ENCODE measurements at places on chromosomes 11 and 22. TPM values are rescaled to one million over a fixed set of nuclear protein-coding genes. Genes with fewer than 3 reads are reported as not detected.

The GGT1 gene
- 6.4 TPM for polyA plus RNA-seq

The MMP1 gene
- polyA plus RNA-seq: not detected

The SHANK3 gene
- polyA plus RNA-seq: 6.3 TPM

The RIMBP3C gene
- polyA plus RNA-seq: 0.07 TPM

The OR5M11 gene
- polyA plus RNA-seq: not detected

The PHLDA2 gene
- not detected for polyA plus RNA-seq

The ART1 gene
- not detected for polyA plus RNA-seq

The MUC2 gene
- not detected for polyA plus RNA-seq

The TMEM151A gene
- polyA plus RNA-seq: 8.4 TPM

The TRIM49B gene
- polyA plus RNA-seq: not detected

The DKK3 gene
- polyA plus RNA-seq: 48.4 TPM

The MN1 gene
- 7.6 TPM for polyA plus RNA-seq

The SOX6 gene
- polyA plus RNA-seq: 2.2 TPM

The DERL3 gene
- 0.84 TPM for polyA plus RNA-seq

The LRRC75B gene
- 18.3 TPM for polyA plus RNA-seq

The FGF19 gene
- polyA plus RNA-seq: 6.2 TPM

The OR8K3 gene
- polyA plus RNA-seq: not detected

All from neural cell (in vitro differentiated cells).